Activated T-cell treated with anti-CD3 and anti-CD28 coated beads for 1 hour (primary cell): ENCODE measurements at places on chromosomes 11 and 22.
A peak's percentile ranks its signal among the peaks of the same experiment; 100 is the strongest.

DNA sequence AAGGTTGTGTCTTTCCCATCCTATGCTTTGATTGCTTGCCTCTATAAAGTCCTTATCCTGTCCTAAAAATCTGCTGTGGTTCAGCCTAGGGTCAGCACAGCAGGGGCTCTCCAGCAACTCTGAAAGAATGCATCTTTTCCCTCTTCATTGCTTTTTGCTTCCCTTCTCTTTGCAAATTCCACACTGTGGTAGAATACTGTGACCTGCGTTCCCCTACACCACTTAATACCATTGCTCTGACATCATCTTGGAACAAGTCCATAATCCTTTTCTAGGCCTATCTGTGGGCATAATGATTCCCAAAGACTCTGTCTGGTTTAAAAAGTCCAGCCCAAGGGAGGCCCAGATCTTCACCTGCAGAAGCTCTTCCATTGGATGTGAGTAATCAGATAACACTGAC is 177.7 kb downstream of the NAV2 start:
- no peak for DNase-seq

GRCh38 chr22:23564276-23564675 is 15.8 kb downstream of the IGLL1 start:
- no peak for DNase-seq

DNA sequence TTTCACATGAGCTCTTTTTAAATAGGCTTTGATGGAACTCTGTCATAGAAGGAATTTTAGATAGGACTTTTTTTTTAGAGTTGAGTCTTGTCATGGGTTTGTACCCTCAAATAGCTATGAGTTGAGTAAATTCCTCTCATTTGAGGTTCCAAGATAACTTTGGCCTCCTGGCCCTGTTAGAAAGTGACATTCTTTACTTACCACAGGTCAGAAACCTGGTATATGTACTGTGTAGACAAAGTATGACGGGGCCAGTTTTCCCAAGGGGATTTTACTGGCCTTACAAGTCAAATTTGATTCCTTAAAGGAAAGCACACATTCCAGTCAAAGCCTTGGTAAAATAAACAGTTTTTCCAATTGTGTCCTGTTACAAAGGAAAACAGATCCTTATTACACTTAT is 729.3 kb upstream of the LUZP2 start:
- DNase-seq, result no peak

- no peak for DNase-seq
Measured at GRCh38 chr11:95128602-95129001, 39.0 kb downstream of the ENDOD1 start.

DNA sequence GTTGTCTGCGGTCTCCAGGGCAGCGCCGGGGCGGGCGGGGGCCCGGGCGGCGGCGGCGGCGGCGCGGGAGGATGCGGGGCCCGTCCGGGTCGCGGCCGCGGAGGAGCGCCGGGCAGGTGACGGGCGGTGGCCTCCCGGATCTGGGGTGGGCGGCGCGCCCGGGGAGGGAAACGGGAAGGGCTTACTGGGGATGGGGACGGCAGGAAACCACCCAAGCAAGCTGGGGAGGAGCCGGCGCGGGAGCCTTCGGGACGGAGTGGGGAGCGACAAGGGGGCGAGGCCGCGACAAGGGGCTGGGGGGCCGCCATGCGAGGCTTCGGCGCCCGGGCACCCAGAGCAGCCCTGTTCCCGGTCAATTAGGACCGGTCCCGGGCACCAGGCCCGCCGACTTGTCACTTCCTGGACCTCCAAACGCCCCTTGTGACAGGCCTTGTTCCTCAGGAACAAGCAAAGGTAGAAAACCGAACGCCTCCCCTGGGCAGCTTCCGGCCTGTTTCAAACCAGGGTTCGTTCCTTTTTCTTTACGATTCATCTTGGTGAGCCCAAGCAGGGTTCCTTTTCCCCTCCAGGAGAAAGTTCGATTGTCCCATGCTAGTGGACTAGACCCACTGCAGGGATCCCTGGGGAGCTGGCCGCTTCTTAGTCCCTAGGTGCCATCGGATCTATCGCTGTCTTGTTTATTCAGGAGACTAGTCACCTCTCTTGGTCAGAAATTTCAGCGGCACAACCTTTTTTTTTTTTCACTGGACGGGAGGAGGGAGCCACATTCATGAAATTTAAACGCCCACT is 492 bp downstream of the JHY start:
- peak; percentile 39 for DNase-seq

DNA sequence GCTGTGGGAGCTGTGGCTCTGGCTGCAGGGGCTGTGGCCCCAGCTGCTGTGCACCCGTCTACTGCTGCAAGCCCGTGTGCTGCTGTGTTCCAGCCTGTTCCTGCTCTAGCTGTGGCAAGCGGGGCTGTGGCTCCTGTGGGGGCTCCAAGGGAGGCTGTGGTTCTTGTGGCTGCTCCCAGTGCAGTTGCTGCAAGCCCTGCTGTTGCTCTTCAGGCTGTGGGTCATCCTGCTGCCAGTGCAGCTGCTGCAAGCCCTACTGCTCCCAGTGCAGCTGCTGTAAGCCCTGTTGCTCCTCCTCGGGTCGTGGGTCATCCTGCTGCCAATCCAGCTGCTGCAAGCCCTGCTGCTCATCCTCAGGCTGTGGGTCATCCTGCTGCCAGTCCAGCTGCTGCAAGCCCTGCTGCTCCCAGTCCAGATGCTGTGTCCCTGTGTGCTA is 514 bp downstream of the KRTAP5-9 start:
- no peak for DNase-seq

GRCh38 chr11:88651556-88651955 is 314.0 kb upstream of the CTSC start:
- DNase-seq, result no peak

GRCh38 chr22:31055635-31056159 is 25.4 kb upstream of the SMTN start:
- DNase-seq, result no peak

GRCh38 chr11:113477321-113477720 is 2.1 kb upstream of the DRD2 start:
- DNase-seq, result no peak

DNA sequence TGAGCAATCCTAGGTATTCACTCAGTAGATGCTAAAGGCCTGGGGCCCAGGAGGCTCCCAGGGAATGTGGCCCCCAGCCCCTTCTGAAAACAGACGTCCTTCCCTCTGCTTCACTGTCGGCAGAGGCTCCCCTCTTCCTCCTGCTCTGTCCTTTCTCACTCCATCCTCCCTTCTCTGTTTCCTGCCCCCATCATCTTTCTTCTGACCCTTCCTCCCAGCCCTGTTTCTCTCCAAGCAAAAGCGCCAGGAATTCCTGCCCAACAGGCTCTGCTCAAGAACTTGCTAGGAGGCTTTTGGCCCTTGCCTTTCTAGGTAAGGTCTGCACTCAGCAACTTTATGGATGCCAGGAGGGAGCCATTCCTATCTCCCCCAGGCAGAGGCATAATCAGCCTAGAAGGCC is 300.5 kb downstream of the NTM start:
- no peak for DNase-seq

DNA sequence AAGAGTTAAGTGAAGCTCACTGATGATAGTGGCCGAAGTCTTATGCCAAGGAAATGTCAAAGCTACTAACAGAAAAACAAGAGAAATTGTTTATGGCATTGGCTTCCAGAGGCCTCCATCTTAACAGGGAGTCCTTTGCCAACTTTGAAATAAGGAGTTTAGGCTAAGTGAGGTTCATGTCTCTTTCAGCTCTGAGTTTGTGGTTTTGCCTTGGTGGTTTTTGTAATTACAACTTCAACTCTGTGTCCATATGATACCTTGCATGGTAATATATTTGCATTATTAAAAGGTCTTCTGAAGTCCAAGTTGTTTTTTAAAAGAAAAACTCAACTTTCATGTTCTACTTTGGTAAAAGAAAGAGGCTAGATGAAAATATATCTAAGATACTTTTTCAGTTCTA is 31.4 kb upstream of the ANO5 start:
- DNase-seq, result no peak
